SK-N-SH treated with all-trans-retinoic acid at 6 μM for 48 hours (cell line): ENCODE measurements at places on chromosomes 7 and 10.
A peak's percentile ranks its signal among the peaks of the same experiment; 100 is the strongest.

DNA sequence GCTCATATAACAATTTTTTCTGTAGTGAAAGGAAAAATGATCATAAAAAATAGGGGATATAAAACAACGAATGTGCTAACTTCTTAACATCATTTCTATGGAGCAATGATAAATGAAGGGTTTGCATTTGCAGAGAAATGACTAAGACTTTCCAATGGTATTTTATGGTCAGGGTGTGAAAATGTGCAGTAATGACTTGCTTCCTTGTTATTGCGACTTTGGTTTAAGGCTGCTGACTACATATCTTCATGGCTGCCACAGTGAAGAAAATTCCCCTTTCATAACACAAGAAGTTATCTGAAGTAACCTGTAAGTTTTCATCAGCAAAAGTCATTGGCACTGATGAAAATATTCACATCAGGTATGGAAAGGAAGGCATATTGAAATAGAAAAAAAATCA lies 166.1 kb upstream of the NRG3 start:
- no peak for ATAC-seq

DNA sequence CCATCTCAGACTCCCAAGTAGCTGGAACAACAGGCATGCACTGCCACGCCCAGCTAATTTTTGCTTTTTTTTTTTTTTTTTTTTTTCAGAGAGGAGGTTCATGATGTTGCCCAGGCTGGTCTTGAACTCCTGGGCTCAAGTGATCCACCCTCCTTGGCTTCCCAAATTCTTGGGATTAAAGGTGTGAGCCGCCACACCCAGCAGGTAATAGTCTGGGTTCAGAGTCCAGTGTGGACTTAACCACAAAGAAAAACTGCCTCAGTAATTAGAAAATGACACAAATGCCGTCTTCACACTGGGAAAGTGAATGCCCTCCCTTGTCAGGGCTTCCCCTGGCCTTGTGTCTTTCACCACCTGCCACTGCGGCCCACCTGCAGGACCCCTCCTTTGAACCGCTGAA lies 101.1 kb downstream of the RAB11FIP2 start:
- ATAC-seq: no peak

DNA sequence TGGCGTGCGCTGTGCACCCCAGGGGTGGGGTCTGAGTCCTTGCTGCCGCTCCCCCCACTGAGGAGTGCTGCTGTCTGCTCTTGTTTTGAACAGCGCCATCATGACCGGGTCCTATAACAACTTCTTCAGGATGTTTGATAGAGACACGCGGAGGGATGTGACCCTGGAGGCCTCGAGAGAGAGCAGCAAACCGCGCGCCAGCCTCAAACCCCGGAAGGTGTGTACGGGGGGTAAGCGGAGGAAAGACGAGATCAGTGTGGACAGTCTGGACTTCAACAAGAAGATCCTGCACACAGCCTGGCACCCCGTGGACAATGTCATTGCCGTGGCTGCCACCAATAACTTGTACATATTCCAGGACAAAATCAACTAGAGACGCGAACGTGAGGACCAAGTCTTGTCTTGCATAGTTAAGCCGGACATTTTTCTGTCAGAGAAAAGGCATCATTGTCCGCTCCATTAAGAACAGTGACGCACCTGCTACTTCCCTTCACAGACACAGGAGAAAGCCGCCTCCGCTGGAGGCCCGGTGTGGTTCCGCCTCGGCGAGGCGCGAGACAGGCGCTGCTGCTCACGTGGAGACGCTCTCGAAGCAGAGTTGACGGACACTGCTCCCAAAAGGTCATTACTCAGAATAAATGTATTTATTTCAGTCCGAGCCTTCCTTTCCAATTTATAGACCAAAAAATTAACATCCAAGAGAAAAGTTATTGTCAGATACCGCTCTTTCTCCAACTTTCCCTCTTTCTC lies 26.0 kb downstream of the BNIP3 start:
- ATAC-seq: no peak

DNA sequence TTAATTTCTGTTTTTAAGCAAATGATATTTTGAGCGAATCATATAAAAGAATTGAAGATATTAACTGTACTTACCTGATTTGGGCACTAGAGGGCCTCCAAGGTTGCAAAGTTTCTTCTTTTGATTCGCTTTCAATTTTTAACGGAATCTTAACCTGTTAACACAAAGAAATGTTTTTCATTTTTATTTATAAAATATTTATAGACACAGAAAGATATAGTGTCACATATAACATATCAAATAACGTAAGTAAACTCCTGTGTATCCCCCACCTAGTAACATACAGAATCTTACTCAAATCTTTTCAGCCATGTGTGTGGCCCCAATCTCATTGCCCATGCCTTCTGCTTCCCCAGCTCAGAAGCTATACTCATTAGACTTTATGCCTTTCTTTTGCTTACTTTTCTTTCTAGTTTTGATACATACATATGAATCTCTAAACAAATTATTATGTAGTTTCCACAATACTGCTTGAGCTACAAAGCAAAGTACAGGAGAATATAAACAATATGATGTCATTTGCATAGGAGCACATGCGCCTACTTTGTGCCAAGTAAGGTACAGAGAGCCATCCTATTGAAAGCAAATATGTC lies 49.5 kb upstream of the ZPBP start:
- ATAC-seq: peak; percentile 68

- ATAC-seq: peak; percentile 66
These were observed 15.6 kb upstream of the RFC2 start for GRCh38 chr7:74269757-74270277.

DNA sequence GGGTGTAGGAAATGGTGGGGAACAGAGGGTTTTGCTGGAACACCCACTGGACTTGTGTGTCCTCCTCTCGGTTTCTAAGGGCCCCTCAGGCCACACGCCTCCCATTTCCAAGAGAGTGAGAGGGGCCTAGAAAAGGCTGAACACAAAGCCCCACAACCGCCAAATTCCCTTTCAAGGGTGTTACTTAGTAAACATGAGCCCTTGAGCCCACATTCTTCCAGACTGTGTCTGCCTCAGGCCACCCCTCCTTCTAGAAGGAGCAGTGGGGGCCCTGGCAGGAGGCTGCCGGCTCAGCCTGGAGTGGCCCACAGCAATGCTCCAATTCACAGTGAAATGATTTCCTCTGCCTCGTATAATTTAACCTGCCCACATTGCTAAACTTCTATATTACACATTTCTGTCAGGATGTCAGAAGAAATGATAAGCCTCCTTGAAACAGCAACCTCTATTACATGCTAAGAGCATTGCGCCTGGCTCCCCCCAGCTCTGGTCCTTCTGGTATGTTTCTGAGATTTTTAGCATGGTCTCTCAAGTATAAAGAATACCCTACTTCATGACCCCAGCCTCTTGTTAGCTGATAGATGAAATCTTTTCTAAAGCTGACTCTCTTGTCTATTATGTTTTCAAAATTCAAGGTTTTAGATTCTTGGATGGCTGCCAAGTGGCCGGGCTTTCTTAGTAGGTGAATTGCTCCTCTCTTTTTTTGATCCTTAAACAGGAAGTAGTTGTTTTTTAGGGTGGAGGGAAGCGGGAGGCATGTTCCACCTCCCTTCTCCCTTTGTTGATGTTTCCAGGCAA lies 673.9 kb upstream of the GALNT17 start:
- ATAC-seq: peak; percentile 45; the same call in 2 of the 3 replicates

- ATAC-seq: no peak
These were observed 13.9 kb upstream of the SGPL1 start for GRCh38 chr10:70801854-70802253.

DNA sequence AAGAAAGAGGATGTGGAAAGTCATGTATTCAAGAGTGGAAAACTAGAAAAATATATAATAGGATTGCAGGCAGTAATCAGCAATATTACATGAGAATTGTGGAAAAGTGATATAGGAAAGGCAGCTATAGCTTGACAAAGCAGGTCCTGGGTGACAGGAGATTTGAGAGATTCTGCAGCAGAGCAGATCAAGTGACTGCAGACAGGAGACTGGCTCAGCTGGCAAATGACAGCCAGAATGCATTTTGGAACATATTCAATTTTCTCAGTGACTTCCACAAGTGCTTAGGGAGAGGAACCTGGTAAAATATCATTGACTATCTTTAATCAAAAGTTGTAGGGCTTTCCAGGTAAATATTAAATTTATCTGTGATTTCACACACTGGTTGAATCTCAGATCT lies 260.5 kb upstream of the CACNA2D1 start:
- ATAC-seq: no peak

GRCh38 chr10:2326411-2326810 lies 589.1 kb upstream of the ADARB2 start:
- ATAC-seq: no peak

DNA sequence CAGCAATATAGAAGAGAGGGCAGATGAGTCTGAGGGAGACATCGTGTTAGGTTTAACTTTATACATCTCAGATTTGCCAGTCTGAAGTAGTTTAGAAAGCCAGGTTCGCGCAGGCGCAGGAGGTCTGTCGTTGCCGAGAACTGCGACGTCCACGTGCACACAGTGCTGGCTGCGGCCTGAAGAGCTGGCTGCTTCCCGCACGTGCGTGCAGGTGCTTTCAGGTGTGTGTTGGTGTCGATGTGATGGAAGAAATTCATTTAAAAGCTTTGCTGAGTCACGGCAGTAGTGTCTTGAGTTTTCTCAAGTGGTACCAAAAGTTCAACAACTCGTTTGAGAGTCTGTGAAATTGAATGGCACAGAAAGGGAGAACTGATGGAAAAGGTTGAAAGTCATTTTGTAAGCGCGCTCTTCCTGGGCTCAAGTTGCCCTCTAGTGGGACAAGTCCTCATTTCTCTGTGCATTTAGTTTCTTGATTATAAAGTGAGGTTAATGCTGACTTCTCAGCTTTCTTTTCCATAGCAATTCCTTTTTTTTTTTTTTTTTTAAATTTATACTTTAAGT lies 18.6 kb downstream of the WDR37 start:
- ATAC-seq: peak; percentile 32; the same call in 1 of the 3 replicates

GRCh38 chr7:36723951-36724664 lies at the start of gene AOAH:
Gene AOAH (minus strand): TSS chr7:36724494. CDS start chr7:36724148, 346 bp downstream.
- ATAC-seq: no peak
